Ovary (tissue), 10 donors: ENCODE measurements at places on chromosomes 4 and X. TPM values are rescaled to one million over a fixed set of nuclear protein-coding genes. Genes with fewer than 3 reads are reported as not detected.

The GAB3 gene
- 1.6 TPM for total RNA-seq

The REST gene
- 41.9 TPM for total RNA-seq

The CT55 gene
- not detected for total RNA-seq

The SNX25 gene
- 19.8 TPM for total RNA-seq

The CLNK gene
- total RNA-seq: not detected

The DUSP21 gene
- not detected for total RNA-seq

The KLHL34 gene
- not detected for total RNA-seq

The CT47A1 gene
- not detected for total RNA-seq

The FMR1NB gene
- total RNA-seq: not detected

The FAM149A gene
- 6.4 TPM for total RNA-seq

The GDPD2 gene
- total RNA-seq: not detected

DNA sequence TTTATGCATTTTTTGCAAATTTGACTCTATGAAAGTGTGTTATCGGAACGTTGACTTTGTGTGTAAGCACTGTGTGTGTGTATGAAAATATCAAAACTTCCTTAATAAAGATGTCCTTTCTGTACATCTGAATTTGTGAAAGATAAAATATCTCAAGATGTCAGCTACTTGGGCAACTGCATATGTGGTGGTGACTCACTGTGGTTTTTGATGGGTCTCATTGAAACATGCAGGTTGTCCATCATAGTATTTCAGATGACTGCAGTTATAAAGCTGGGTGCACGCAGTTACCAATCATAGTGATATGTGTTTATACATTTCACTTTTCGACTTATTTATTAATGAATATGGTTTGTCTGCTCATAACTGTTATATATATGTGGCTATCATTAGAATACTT, 19.7 kb upstream of the BBS12 start:
- H3K27ac ChIP-seq: no peak overlapping the region
- H3K4me3 ChIP-seq: no peak overlapping the region
- no peaks in the 10 kb centered on the region for H3K36me3 ChIP-seq
- DNase-seq: no peak
- H3K27me3 ChIP-seq: no peaks in the 10 kb centered on the region

DNA sequence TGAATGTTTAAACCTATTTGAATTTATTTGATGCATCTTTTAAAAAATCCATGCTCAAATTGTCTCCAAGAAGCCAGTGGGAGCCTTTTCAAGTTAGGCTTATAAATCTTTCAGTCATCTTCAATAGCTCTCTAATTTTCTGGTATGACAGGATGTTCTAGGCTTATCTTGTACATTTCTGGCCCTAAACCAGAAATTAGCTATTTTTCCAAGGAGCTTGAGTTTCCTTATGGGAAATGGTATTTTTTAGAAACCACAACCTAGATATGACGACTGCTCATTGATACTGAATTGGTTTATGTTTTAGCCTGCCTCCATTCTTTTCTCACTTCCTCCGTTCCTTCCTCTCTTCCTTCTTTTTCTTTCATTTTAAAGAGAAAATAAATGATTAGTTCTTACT, 172.3 kb downstream of the SPRY1 start:
- no peak overlapping the region for H3K27ac ChIP-seq
- no peaks in the 10 kb centered on the region for H3K27me3 ChIP-seq
- no peak overlapping the region for H3K4me3 ChIP-seq
- no peaks in the 10 kb centered on the region for H3K36me3 ChIP-seq
- H3K4me1 ChIP-seq: peaks cover 5% of the 10 kb centered on the region

DNA sequence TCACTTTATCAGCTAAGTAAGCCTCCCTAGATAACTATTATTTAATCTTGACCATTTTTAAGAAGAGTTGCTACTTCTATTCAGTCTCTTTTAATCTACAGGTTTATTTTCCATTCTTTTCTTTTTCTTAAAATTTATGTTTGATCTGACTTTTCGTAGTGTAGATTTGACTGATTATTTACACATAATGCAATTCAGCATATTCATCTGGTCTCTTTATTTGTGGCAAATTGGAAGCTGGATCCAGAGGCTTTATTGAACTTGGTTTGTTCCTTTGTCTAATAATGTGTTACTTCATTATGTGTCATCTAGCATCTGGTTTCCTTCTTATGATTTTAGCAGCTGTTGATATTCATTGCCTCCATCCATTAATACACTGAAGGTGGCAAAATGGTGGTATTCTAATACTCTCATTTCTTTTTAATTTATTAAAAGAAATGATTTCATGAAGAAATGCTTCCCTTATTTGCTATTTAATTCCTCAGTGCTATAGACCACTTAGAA, 113.0 kb downstream of the FBXW7 start:
- H3K36me3 ChIP-seq: no peaks in the 10 kb centered on the region
- H3K4me3 ChIP-seq: no peak overlapping the region
- DNase-seq: no peak
- H3K27me3 ChIP-seq: no peaks in the 10 kb centered on the region

- H3K4me3 ChIP-seq: no peak overlapping the region
- no peak for DNase-seq
- no peak overlapping the region for H3K27ac ChIP-seq
- no peaks in the 10 kb centered on the region for H3K27me3 ChIP-seq
- H3K36me3 ChIP-seq: no peaks in the 10 kb centered on the region
- H3K4me1 ChIP-seq: no peaks in the 10 kb centered on the region
Measured at GRCh38 chr4:174398728-174399127, 115.0 kb downstream of the CEP44 start.

- no peaks in the 10 kb centered on the region for H3K36me3 ChIP-seq
- H3K27me3 ChIP-seq: no peaks in the 10 kb centered on the region
- H3K4me1 ChIP-seq: peaks cover 1% of the 10 kb centered on the region
- DNase-seq: no peak
- no peak overlapping the region for H3K4me3 ChIP-seq
Measured at GRCh38 chr4:5036239-5036638, 15.0 kb upstream of the STK32B start.

GRCh38 chr4:7650606-7651385, 216.1 kb upstream of the PSAPL1 start:
- peaks cover 46% of the 10 kb centered on the region for H3K4me1 ChIP-seq
- H3K36me3 ChIP-seq: no peaks in the 10 kb centered on the region
- H3K4me3 ChIP-seq: no peak overlapping the region

GRCh38 chr4:69773484-69773883, 13.1 kb upstream of the SULT1B1 start:
- no peak overlapping the region for H3K4me3 ChIP-seq
- no peaks in the 10 kb centered on the region for H3K36me3 ChIP-seq
- no peaks in the 10 kb centered on the region for H3K27me3 ChIP-seq
- no peak for DNase-seq
- no peak overlapping the region for H3K27ac ChIP-seq
- no peaks in the 10 kb centered on the region for H3K4me1 ChIP-seq

DNA sequence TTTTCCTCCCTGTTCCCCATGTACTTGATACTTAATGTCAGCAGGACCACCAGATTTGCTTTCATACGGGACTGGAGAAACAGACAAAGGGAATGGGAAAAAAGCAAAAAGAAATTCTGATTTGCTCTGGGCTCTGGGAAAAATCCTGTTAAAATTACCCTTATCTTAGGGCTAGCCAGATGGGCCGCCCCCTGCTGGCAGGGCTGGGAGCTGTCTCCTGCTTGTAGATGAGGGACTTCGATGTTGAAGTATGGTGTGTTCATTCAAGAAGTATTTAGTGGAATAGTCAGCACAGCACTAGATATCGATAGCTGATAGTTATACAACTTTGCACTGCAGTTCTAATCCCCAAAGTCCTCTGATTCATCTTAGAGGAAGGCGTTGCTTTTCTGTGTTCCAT, 45.8 kb downstream of the BCORL1 start:
- no peaks in the 10 kb centered on the region for H3K27me3 ChIP-seq
- no peak for DNase-seq
- H3K27ac ChIP-seq: no peak overlapping the region
- no peaks in the 10 kb centered on the region for H3K36me3 ChIP-seq
- H3K4me3 ChIP-seq: no peak overlapping the region

GRCh38 chrX:154373340-154374306, 811 bp downstream of the FLNA start:
- no peaks in the 10 kb centered on the region for H3K36me3 ChIP-seq
- H3K4me3 ChIP-seq: peak overlapping the region; percentile 55
- no peaks in the 10 kb centered on the region for H3K27me3 ChIP-seq
- no peaks in the 10 kb centered on the region for H3K4me1 ChIP-seq

- H3K4me1 ChIP-seq: peaks cover 3% of the 10 kb centered on the region
- no peaks in the 10 kb centered on the region for H3K36me3 ChIP-seq
- no peak for DNase-seq
- H3K27me3 ChIP-seq: peaks cover 4% of the 10 kb centered on the region
- H3K27ac ChIP-seq: no peak overlapping the region
- H3K4me3 ChIP-seq: no peak overlapping the region
Measured at GRCh38 chr4:2046031-2046961, 12.8 kb upstream of the NAT8L start.

DNA sequence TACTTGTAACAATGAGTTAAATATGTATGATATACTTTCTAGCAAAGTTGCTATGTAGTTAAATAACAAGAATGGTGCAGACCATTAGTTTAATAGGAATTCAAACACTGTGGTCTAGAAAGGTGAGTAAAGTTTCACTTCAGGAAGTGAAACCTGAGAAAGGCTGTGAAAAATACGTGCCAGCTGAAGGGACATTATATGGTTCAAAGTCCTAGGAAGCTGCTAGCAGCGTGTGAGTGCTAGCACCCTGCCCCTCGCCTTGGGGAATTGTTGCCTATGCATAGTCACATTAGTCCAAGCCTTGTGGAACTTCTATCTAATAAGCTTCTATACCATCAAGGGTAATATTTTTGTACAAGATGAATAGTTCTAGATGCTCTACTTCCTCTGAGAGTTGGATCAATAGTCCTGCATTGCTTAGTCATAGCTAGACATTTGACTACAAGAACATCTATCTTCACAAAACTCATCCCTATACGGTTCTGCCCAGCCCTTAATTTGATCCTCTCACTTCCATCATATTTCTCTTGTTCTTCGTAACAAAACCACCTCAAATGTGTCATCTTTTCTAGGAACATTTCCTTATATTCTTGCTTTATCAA, 45.8 kb upstream of the ARSJ start:
- H3K27me3 ChIP-seq: no peaks in the 10 kb centered on the region
- H3K36me3 ChIP-seq: no peaks in the 10 kb centered on the region
- no peak for DNase-seq
- no peaks in the 10 kb centered on the region for H3K4me1 ChIP-seq
- H3K27ac ChIP-seq: no peak overlapping the region
- H3K4me3 ChIP-seq: no peak overlapping the region

- no peak for DNase-seq
- H3K4me3 ChIP-seq: no peak overlapping the region
- no peaks in the 10 kb centered on the region for H3K27me3 ChIP-seq
- H3K4me1 ChIP-seq: no peaks in the 10 kb centered on the region
- no peaks in the 10 kb centered on the region for H3K36me3 ChIP-seq
Measured at GRCh38 chrX:1483843-1484637, 31.3 kb upstream of the ASMTL start.

DNA sequence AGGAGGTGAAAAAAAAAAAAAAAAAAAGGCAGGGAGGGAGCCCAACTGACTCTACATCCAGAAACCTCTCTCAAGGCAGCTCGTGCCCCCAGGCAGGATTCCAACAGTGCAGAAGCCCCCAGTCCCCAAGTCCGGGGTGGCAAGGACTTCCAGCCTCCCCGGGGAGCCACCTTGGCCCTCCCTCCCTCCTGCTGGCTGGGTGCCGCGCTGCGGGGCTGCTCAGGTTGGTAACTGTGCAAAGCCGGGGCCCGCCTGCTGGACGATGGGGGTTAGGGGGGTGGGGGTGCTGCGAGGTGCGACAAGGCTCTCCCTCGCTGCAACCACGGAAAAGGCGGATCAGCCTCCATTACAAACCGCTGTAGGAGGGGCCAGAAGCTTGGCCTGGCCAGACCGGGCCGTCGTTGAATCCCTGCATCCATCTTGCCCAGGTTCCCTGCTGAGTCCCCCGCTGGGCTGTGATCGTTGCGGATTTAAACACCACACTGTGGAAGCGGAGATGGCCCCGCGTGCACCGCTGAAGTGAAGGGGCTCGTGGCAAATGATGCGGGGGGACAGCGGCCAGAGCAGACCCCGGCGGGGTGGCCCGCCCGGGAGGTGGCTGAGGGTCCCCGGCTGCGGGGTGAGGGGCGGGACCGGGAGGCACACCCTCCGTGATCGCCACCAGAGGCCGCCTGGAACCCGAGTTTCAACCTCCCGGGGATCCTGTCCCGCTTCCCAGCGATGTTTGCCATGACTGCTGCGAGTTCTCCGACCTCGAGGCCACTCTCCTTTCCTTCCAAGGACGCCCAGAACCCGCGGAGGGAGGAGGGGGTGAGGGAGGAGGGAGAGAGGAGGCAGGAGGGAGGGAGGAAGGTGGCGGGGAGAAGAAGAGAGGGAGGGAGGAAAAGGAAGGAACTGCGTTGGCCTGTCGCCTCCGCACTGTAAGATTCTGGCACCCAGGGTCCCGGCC, 58.0 kb upstream of the DDX3X start:
- no peaks in the 10 kb centered on the region for H3K27me3 ChIP-seq
- peak; percentile 78 for DNase-seq
- no peaks in the 10 kb centered on the region for H3K36me3 ChIP-seq
- H3K27ac ChIP-seq: no peak overlapping the region

- DNase-seq: no peak
- H3K27me3 ChIP-seq: no peaks in the 10 kb centered on the region
- H3K4me3 ChIP-seq: no peak overlapping the region
Measured at GRCh38 chr4:143252478-143252877, 67.8 kb downstream of the USP38 start.

- no peak overlapping the region for H3K27ac ChIP-seq
- peaks cover 11% of the 10 kb centered on the region for H3K4me1 ChIP-seq
- H3K4me3 ChIP-seq: no peak overlapping the region
- H3K27me3 ChIP-seq: no peaks in the 10 kb centered on the region
- no peaks in the 10 kb centered on the region for H3K36me3 ChIP-seq
Measured at GRCh38 chr4:7973545-7973981, 33.9 kb upstream of the AFAP1 start.

DNA sequence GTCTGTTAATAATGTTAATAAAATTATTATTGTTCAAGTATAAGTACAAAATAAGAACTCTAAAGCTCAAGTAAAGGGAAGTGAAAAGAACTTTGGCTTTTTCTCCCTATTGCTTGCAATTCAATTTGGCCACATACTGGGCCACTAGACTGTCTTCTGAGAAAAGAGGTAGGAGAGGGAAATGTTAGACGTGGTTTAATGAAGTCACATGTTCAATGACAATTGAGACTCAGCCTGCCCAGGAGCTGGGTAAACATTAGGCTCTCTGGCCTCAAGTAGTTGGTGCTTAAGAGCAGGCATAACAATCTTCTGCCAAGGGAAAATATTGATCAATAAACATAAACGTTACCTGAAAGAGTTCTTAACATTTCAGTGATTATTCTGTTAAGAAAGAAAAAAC, 15.1 kb upstream of the PRSS12 start:
- H3K27ac ChIP-seq: no peak overlapping the region
- H3K4me3 ChIP-seq: no peak overlapping the region
- no peaks in the 10 kb centered on the region for H3K27me3 ChIP-seq
- H3K36me3 ChIP-seq: no peaks in the 10 kb centered on the region

- peak; percentile 15 for DNase-seq
- H3K4me1 ChIP-seq: no peaks in the 10 kb centered on the region
- H3K27me3 ChIP-seq: no peaks in the 10 kb centered on the region
- no peaks in the 10 kb centered on the region for H3K36me3 ChIP-seq
Measured at GRCh38 chr4:122652379-122652778, 31.5 kb upstream of the IL21 start.
